ENCODE measurements at places on chromosomes 5 and 9.
A peak's percentile ranks its signal among the peaks of the same experiment; 100 is the strongest.

DNA sequence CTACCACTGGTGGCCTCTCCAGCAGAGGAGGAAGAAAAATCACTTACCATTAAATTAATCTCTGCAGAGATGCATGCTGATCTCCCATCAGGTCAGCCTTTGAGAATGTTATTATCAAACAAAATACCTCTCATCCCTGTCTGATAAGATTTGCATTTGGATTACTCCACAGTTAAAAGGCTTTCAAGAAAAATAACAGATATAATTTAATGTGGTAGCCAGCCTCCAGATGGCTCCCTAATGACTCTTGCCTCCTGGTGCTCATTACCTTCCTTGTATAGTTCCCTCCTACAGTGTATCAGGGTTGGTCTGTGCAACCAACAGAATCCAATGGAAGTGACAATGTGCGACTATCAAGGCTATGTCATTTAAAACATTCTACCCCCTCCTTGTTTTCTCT, 63.6 kb upstream of the TNPO1 start:
- DNase-seq = no peak

DNA sequence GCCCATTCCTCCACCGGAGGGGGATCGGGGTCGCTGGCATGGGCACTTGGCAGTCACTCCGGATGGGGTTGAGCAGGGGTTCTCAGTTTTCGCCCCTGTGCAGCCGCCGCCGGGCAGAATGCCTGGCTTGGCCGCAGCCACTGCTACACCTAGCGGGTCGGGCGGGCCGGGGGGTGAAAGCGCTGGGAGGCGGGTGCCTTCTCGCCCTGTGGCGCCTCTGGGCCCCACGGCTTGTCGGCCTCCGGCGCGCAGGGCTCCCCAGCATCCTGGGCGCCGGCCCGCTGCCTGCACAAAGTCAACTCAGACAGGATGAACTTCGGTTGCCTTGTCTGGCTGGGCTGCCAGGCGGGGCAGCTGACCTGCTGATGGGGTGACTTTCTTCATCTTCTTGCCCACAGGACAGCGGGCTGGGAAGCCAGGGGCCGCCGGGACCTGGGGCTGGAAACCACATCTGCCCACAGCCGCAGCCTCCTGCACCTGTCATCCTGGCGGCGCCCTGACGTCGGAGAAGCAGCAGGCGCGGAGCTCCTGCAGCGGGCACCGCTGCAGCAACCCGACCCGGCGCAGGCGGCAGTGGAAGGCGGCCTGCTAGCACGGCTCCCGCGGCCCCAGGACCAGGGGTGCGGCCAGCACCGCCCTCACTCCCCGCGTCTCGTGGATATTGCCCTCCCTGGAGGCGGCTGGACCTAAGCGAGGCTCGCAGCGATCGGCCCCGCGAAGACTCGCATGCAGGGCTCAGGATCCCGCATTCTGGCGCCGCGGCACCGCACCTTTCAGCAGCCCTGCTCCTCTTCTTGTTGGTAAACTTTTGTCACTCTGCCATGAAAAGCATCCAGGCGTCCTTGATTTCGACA, 1.3 kb upstream of the ANKRD18A start:
- peak; percentile 35 for DNase-seq

- DNase-seq = no peak
Observed at GRCh38 chr5:17317473-17317872, 100.0 kb downstream of the BASP1 start.

- DNase-seq = no peak
Observed at GRCh38 chr5:92653730-92654461, 927.1 kb downstream of the NR2F1-AS1 start.

DNA sequence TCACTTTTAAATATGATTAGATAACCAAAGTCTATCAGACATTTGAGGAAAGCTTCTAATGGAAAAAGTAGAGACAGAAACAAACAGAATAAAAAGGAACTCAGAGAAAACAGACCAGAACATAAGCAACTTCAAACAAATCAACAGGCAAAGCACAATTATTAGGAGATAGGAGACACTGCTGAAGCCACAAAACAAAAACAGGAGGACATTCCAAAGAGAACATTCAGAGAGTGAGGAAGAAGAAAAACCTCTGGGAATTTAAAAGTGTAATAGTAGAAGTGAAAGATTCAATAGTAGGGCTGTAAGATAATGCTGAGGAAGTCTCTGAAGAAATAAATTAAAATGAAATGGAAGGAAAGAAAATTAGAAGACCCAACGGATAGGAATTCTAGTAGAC, 83.2 kb upstream of the TBCA start:
- no peak for DNase-seq

DNA sequence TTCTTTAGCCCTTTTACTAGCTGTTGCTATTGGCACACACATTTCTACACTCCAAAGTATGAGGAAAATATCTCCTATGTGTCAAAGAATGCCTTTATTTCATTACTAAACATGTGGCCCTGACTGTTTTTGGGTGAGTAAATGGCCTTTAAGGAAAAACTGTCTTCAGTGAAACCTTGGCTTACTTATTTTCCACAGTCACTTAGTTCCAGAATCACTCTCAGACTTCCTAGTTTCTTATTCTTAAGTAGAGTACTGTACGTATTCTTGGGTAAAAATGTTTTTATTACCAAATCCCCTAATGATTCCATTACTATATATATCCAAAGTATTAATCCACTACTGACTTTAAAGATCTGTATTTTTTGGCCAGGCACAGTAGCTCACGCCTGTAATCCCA, 27.5 kb downstream of the ERP44 start:
- DNase-seq = no peak

DNA sequence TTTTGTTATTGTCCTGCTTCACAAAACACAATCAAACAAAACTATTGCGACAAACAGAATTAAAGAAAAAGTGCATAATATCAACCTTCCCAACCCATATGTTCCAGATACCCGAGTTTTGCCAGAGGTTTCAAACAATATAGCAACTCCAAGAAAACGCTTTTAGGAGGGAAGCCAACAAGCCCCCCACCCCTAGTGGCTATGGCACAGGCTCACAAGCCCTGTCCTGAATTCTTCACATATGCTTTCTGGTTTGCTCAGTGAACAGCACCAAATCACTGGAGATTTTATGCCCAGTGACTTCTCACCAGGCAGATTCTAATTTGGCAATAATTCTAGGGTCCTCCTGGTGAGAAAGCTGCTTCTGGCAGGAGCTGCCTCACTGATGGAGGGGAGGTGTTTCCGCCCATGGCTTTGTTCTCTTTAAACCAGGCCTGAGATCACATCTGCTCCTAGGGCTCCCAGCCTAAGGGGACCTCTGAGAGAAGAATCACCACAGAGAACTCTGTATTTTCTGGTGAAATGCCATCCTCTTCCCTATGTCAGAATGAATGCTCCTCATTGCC, 1982.4 kb downstream of the EFNA5 start:
- no peak for DNase-seq

DNA sequence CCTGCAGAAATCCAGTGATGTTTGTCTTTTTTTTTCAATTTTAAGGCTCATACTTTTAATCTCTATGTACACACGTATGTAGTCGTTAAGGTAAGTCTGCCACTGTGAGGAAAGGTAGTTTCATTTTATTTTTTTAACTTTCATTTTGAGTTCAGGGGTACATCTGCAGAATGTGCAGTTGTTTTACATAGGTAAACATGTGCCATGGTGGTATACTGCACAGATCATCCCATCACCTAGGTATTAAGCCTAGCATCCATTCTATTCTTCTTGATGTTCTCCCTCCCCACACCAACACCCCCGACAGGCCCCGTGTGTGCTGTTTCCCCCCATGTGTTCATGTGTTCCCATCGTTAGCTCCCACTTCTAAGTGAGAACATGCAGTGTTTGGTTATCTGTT, 19.7 kb downstream of the MUSK start:
- DNase-seq = no peak

GRCh38 chr9:87447547-87448432, 49.9 kb upstream of the DAPK1 start:
- no peak for DNase-seq

DNA sequence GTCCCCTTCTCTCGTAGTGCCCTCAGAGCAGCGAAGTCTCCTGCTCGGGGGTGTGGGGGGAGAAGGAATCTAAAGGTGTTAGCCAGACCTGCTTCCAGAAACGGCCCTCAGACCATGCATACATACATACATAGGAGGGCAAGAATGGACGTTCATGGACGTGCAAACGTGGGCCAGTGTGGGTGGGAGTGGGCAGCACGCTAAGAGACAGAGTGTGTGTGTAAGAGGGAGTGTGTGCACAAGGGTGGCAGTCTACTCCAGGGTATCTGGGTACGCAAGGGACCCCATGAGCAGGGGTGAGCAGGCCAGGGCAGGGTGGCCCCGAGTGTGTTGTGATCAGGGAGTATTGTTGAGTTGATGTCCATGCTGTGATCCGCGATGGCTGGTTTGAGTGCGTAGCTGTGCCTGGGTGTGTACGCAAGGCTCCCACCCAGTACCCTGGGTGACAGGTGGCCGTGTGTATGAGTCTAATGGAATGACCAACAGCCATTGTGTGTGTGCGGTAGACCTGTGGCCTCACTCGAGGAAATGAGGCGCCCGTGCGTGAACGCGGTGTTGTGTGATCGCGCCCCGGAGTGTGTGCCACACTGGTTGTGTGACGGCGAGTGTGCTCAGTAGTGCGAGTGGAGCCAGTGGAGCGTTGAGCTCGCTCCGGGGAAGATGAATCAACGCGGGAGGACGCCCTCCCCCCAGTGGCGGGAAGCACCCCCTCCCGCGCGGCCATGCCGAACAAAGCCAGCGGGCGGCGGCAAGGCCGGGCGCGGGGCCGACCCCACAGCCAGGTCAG, 826 bp downstream of the GPRIN1 start:
- DNase-seq = peak; percentile 5

DNA sequence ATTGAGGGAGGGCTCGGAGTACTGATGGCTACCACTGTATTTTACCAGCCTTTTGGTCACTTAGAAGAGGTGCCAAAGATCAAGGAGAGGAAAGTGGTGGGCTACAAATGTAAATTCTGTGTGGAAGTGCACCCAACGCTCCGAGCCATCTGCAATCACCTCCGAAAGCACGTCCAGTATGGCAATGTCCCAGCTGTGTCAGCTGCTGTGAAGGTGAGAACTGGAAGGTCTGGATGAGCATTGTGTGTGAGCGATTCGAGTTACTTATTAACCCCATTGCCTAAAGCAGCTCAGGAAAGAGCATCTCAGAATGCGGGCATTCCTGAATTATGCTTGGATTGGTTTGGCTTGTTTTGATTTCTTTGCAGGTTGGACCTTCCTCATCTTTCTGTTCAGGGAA, 67.5 kb downstream of the ZNF462 start:
- no peak for DNase-seq

GRCh38 chr5:126514131-126514557, 80.9 kb downstream of the ALDH7A1 start:
- DNase-seq = no peak

- DNase-seq = no peak
Observed at GRCh38 chr9:136339173-136339957, 12.0 kb downstream of the GPSM1 start.

DNA sequence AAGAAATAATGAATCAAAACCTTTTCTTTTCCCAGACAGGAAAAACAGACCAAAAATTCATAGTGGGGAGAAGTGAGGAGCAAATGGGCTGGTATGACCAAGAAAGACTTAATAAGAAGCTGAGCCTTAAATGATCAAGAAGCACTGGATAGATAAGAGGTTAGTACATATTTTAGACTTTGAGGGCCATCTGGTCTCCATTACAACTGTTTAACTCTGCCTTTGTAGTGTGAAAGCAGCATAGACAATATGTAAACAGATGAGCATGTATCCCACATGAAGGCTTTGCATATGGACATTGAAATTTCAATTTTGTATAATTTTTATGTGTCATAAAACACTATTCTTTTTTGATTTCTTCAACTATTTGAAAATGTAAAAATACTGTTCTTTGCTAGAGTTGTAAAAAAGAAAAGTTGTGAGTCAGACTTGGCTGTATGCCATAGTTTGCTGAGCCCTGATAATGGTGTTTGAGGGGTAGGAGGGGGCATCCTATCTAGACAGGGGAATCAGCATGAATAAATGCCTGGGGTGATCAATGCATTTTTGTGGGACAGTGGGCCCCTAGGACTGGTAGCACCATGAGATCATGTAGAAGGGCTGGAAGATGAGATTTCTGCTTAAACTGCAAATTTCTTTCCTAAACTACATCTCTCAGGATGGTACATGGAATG, 91.8 kb upstream of the GPR151 start:
- no peak for DNase-seq

DNA sequence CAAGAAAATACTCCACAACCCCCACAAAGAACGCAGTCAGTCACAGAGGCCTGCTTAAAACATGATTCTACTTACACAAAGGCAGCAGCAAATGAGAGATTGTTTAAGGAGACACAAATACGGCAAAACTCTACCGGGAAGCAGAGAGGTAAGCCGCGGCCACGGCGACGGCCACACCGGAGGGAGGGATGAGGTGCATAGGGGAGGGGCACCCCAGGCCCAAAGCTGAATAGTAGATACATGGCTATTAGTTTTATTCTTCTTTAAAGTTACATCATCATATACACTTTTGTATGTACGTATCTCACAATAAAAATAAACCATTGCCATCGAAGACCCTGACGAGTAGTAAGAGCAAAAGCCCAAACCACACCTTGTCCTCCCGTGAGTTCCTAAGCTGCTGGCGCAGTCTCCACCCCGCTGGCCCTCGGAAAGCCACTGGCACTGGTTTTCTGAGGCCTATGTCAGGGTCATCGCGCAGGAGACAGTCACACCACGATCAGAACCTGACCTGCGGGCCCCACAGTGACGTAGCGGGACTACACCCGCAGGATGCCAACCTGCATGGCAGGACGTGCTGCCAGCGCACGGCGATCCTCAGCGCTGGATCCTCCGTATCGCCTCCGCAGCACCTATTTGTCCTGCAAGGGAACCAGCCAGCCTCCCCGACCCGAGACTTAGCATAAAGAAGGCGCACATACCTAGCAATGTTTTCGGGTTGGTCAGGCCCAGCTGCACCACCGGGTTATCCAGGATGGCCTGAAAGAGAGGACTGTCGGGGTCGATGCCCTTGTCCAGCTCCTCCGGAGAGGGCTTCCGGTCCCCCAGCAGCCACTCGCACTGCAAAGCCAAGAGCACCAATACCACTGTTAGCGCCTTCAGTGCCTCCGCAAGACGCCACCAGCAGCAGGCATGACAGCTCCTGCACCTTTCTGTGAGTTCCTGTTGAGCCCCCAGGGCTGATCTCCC, 23.4 kb downstream of the UBAC1 start:
- DNase-seq = no peak

DNA sequence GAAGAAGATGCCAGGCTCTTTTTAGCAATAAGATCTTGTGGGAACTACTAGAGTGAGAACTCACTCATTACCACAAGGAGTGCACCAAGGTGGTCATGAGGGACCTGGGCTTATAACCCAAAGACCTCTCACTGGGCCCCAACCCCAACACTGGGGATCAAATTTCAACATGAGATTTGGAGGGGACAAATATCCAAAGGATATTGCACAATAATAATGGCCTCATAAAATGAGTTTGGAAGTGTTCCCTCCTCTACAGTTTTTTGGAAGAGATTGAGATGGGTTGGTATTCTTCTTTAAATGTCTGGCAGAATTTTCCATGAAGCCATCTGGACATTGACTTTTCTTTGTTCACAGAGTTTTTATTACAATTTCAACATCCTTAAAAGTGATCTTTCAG, 38.0 kb upstream of the FAM120A start:
- DNase-seq = no peak

All from NCI-H1105 treated with DMSO at 0.1 percent for 48 hours (cell line).